ENCODE measurements at places on chromosomes 5 and 9.

DNA sequence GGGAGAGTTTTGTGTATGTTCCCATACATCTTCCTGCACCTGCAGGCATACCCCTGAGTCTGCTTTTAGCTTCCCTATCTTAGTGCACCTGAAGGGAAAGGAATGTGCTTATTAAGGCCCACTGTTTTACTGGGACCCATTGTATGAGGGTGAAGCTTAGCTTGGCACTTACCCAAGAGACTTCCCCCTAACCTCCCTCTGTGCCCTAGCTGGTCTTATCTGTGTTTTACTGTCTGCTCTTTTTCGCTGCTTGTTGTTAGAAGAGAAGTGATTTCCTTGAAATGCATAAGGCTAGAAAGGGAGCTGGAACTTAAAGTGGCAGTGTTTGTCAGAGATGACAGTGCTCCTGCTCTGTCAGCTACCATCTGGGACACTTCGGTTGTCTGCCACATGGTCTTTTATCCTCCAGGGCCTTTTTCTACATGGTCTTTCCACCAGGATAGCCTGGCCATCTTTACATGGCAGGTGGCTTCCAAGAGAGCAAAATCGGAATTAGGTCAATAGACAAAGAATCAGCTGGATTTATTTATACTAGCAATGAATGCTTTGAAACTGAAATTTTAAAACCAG, 122.5 kb upstream of the SLC44A1 start:
- DNase-seq, result no peak

DNA sequence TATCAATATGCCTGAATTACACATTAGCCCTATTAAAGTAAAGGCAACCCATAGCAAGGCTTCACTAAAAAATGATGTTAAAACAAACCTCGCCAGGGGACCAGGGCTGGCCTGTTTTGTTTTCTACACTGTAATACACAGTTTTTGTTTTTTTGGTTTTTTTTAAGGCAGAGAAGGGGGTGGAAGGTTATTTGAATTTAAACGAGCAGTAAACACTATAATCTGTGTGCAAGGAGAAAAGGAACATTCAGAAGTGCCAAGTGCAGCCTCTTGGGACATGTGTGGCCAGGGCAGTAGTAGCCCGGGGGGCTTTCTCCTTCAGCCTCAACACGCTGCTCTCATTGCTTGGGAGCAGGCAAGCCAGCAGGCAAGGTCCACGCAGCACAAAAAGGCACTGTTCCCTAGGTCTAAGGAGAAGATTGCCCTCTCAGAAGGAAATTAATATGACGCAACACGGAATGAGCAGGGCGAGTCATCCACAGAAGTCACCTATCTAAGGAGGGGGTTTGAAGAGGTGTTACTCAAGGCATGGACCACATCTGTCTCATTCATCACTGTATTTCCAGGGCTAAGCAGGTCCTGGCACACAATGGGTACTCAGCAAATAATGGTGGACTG, 16.2 kb downstream of the SIL1 start:
- DNase-seq, result no peak

DNA sequence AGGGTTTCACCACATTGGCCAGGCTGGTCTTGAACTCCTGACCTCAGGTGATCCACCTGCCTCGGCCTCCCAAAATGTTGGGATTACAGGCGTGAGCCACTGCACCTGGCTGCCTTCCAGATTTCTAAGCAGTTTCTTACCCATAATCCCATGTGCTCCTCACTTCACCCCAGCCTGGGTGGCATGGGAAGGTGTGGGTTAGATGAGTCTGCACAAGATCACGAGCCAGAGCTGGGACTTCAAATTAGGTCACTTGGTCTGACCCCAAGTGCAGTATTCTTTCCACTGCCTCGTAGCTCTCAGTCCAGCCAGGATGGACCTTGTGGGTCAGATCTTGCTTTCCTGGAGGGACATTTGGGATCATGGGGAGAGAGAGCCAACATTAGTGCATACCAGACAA, 37.5 kb upstream of the STRBP start:
- no peak for DNase-seq

GRCh38 chr5:138033386-138033808, 518 bp upstream of the FAM13B start:
- DNase-seq, result no peak

DNA sequence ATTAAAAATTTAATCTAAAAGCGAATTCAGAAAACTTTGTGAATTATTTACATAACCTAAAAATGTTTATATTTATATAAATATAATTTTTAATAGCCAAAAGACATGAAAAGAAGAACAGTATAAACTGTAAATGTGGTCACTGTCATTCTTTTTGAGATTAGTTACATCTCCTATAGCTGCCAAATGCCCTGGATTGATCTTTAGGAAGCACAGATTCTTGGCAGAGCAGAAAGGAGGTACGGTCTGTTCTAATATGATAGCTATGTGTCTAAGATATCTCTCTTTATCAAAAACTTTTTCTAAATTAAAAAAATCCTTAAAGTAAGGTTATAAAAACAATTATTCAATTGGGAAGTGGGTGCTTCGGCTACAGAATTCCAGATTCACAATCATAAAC, 151.0 kb downstream of the LPAR1 start:
- DNase-seq, result no peak

GRCh38 chr9:115681585-115681984, 472.0 kb upstream of the PAPPA start:
- DNase-seq, result no peak

DNA sequence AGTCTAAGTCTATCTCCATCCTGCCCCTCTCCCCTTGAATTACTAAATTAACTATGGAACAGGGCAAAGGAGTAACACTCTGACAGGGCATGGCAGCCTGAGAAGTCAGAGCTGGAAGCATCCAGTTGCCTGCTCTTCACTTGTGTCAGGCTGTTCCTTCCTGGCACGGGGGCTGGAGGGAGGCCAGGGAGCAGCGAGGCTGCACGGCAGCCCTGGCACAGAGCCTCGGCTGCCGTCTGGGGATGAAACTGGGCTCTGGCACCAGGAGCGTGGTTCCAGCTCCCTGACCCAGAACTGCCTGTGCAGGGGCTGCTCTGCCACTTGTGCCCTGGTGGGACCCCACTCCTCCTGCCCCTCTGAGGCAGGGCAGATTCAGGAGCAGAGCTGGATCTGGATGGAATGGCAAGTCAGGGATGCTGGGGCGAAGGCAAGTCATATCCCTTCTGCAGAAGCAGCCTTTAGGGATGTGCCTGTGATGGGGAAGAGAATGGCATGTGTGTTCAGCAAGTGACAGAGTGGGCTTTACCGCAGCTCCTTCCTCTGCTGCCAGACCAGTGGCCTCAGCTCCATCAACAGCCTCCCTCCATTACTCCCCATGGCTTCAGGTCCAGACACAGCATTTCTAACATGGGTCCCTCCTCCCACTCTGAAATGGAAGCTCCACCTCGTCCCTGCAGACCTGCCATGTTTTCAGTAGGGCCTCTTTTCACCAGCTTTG, 42.2 kb upstream of the PDE8B start:
- no peak for DNase-seq

DNA sequence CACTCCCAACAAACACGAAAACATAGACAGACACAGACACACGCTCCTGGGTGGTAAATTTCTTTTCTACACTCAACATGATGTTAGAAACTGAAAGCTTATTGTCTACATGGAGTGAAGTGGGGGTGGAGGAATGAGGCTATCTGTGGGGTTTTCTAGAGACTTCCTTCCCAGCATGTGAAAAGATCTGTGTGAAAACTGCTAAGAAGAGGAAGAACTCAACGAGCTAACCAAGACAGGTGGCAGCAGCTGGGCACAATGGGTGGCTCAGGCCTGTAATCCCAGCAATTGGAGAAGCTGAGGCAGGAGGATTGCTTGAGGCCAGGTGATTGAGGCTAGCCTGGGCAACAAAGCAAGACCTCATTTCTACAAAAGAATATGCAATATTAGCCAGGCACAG, 7.6 kb downstream of the FYB1 start:
- DNase-seq, result no peak

DNA sequence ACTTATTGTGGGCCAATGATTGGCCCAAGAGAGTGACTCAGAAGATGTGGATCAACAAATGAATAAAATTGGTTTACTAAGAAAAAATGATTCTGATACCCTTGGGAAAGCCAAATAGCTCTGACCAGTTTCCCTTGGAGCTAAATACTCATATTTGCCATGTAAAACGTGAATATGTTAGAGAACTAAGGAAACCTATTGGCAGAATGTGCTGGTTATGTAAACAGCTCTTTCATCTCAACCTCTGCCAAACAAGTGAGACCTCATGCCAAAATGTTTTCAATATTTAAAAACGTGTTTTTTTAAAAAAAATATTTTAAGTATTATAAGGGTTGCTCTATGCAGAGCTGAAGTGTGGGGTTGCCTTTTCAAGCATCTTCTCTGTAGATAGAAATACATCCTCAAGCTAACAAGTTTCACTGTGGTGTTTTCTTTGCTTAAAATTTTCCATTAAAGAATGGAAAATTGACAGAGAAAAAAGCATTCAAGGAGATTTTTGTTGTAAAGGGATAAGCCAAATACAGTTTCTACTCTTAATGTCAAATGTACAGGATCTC, 186.9 kb upstream of the TUT7 start:
- no peak for DNase-seq

GRCh38 chr9:93296889-93297480, 113.0 kb downstream of the WNK2 start:
- DNase-seq, result no peak

- DNase-seq, result no peak
These were observed 36.9 kb upstream of the TNPO1 start for GRCh38 chr5:72779520-72779919.

GRCh38 chr9:82209797-82210470, 221.4 kb downstream of the SPATA31D1 start:
- DNase-seq, result no peak

GRCh38 chr9:88932766-88933165, 58.5 kb upstream of the S1PR3 start:
- no peak for DNase-seq

DNA sequence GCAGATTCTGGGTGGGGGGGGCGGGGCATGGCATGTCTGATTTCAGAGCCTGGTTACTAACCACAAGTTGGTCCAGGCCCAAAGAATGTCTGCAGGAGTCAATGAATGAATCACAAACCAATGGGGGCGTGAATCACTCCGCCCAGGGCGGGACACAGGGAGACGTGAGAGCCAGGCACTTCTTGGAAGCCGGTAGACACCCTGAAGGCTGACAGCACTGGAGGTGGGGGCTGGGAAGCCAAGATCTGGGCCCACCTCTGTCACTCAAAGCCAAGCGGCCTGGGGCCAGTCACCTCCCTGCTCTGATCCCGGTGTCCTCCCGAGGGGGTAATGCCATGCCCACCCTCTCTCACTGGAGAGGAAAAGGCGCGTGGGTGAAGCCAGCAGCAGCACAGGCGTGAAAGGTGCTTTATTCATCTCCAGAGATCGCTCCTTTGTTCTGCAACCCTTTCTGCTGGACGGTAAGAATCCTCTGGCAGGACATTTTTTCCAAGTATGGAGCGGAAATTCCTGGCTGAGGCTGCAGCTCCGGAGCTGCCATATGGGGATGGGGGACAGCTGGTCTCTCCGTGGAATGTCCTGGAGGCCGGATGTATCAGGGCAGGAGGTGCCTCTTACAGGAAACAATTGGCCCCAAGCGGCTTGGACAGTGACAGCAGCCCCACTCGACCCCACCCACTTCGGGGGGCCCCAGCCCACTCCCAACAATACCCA, 85.0 kb downstream of the STK10 start:
- DNase-seq, result no peak

DNA sequence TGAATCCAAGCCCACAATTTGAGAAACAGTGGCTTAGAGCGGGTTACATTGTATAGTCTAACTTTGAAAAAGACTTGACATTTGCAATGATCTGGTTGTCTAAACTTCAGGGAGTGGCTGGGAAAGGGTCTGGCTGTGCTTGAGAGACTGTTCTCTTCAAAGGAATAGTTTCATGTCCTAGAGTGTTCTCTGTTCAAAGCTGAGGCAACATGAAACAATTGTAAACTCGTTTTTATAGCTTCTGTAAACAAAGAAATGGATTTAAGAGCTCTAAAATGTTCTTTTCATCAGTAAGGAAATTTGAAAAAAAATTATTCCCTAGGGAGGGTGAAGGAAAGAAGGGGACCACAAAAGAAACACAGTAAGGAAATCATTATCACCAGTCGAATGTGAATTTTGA, 41.6 kb downstream of the FOCAD start:
- no peak for DNase-seq

DNA sequence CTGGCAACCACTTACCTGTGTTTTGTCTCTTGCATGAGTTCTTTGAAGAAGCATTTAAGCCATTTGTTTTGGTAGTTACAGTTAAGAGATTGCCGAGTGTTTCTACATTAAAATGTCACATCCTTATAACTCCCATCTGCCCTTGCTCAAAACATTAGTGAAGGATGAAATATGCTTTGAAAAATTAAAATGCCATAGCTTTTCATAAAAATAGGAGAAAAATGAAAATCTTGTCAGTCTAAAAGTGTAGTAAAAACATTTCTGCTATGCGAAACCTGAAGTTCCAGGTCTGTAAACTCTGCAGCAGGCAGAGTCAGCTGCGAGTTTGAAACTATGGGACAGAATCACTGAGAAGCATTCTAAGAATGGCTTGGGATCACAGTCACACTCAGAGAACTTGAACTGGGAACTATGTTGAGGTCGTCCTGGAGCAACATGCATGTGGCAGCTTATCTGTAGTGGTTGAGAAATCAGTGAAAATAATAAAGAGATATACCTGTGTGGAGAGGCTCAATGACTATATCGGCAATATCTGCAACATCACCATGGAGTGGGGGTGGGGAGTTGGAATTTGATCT, 67.4 kb downstream of the RASGRF2 start:
- DNase-seq, result no peak

Data from activated T-helper 9 cell treated with anti-CD3 and anti-CD28 coated beads, Interleukin-2, amount 50 U/mL, for 16 hours (primary cell).